ENCODE measurements at places on chromosomes 2 and 18.

GRCh38 chr2:50547521-50547920, 484.4 kb downstream of the NRXN1 start:
- DNase-seq: no peak

GRCh38 chr2:126882736-126883665, 15.7 kb upstream of the TEX51 start:
- DNase-seq: no peak

DNA sequence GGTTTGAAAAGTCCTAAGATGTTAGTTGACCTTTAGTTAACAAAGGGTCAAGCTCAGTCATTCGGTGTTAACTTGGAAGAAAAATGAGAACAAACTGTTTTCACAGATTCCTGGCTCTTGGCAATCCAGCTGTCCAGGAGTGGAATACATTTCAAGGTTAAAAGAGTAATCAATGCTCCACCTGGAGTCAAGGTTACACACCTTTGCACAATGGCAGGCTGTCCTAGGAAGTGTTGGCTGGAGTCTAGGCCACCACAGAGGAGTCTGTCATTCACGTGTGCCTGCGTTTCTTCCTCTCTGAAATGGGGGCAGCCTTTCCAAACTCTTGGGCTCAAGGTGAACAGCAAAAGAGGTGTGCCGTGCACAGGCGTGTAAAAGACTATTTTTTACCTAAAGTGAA, 6.3 kb upstream of the ID2 start:
- no peak for DNase-seq

- no peak for DNase-seq
Measured at GRCh38 chr18:43634994-43635393, 357.7 kb upstream of the SYT4 start.

- no peak for DNase-seq
Measured at GRCh38 chr2:37665604-37666362, 5.7 kb downstream of the CDC42EP3 start.

GRCh38 chr2:143819190-143819735, 690.0 kb downstream of the ARHGAP15 start:
- no peak for DNase-seq

GRCh38 chr2:231037731-231038482, 584 bp downstream of the C2orf72 start:
- DNase-seq: no peak

GRCh38 chr2:54589340-54590215, 133.5 kb downstream of the SPTBN1 start:
- no peak for DNase-seq

DNA sequence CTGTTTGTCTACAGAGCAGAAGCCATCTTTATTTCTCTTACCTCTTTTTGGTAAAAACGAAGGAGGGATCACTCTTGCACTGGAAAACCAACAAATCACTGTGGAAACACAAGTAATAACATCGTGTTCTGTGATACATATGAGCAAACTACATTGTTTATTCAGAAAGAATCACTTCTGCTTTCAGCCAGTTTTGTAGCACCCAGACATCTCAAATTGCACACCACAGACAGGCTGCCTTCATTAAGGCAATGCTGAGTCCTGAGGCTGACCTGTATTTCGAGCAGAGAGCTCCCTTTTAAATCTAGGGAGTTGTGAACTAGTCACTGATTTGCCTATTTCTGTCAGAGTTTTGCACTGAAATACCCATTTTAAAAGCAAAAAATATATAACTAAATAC, 1003.2 kb upstream of the FAM98A start:
- no peak for DNase-seq
